ENCODE measurements at places on chromosomes 5 and 9.

- no peak for DNase-seq
Measured at GRCh38 chr9:132995121-132995420, 16.6 kb downstream of the GFI1B start.

DNA sequence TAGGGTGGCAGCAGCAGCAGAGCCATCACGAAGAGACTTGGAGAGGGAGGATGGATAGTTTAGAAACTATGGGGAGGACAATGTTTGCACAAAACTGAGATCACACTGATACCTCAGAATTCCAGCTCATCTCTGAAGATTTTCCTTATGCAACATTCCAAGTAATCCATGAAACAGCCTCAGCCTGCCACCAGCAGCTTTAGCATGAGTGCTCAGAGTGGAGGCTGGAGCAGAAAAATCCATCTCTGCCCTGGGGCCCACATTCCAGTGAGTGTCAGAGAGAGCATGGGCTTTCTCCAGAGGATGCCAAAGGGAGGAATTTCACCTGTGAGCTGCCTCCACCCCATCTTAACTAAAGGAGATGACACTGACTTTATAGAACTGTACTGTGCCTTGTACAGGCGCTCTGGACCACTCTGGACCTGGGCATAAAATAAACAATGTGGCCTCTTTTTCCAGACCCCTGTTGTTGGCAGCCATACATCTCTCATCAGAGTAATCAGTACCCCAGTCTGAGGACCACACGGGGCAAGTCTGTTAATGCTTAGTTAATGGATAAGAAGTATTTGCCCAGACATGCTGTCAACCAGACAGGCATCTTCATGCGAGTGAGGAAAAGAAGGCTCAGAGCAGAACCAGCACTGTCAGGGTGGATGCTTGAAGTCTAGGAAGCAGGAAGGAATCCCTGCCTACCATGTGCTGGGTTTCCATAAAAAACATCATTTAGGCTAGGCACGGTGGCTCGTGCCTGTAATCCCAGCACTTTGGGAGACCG lies 440.9 kb downstream of the ENC1 start:
- no peak for DNase-seq

DNA sequence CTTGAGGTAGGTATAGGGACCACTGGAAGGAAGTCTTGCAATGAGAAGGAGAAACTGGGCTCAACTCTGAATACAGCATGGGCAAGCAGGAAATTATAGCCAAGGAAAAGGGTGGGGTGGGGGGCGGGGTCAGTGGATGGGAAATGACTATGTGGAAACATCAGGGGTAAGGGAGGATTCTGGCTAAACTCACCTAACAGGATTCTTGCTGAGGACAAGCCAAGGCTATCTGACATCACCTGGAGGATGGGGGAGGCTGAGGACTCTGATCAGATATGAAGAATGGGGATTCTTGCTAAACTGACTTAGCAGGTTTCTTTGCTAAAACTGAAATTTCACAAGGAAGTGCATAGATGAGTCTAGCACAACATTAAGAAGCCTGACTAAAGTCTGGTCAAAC lies 40.8 kb downstream of the CTSL start:
- no peak for DNase-seq

- no peak for DNase-seq
Measured at GRCh38 chr5:180801596-180802324, 846 bp downstream of the MGAT1 start.

GRCh38 chr9:110623462-110624025 lies 44.0 kb upstream of the SVEP1 start:
- no peak for DNase-seq

DNA sequence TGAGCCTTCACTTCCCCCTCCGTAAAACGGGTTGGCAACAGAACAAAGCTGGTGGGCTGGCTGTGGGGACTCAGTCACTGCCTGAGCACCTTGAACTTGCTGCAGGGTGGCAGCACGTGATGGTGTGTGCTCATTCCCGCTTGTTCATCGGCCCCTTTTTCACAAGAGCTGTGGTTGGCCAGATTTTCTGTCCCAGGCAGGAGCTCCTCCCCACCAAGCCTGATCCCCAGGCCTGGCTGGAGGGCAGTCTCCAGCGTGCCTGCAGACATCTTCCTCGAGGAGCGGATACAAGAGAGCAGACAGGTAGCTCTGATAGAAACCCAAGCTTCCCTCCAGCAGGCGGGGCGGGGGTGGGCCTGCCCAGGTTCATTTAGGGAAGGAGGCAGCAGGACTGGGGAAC lies 61.9 kb upstream of the ORM1 start:
- no peak for DNase-seq

- DNase-seq = no peak
Measured at GRCh38 chr5:124628721-124629596, 117.5 kb downstream of the ZNF608 start.

DNA sequence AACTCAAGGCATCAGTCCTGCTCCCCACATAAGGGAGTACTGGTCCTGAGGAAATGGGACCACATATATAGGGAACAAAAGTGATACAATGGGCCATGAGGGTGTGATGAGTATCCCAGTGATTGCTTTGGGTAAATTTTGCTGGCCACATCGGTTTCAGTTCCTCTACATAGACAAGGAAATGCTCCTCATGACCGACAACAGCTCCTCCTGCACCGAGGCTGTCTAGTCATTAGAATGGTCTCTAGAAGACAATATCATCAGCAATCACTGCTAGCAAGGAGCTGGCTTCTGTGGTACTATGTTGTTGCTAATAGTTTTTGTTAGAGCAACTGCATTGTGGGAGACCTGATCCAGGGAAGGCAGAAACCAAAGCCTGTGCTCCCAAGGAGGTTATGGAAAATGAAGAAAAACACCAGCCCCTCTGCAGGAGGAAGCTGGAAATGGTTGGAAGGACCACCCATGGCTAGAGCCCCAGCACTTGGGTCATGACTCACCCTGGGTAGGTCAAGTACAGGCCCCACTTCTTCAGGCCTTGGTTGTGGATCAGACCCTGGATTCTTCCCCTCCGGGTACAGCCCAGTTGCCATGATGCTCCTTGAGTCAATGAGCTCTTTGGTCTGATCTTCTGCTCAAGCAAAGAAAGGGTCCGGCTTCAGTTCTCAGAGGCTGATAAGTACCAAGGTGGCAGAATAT lies 3.4 kb upstream of the CTSL start:
- no peak for DNase-seq

DNA sequence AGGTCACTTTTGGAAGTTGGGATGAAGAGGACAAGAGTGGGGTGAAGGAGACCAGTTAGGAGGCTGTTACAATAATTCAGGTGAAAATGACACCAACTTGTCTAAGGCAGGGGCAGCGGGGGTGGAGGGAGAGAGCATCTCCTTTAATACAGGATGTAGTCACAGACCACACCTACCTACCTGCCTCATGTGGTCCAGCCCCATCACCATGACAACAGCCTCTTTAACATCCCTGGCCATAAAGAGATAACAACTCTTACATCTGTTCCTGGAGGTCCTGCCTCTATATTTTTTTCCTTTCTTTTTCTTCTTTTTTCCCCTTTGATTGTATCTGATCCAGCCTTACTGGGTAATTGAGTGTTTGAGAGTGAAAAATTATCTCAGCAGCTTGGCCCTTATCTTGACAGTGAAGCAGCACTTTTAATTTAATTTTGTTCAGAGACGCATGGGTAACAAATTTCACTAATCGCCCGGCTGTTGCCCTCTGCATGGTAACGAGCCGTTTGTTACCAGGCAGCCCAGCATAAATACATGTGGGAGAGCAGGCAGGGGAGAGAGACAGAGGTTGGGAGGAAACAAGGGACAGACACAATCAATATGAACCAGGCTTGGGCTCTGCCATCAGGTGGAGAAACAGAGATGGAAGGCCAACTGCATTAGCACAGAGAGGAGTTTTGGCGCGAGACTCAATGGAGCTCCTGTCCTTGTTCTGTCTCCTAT lies 338.1 kb downstream of the ASTN2 start:
- no peak for DNase-seq

DNA sequence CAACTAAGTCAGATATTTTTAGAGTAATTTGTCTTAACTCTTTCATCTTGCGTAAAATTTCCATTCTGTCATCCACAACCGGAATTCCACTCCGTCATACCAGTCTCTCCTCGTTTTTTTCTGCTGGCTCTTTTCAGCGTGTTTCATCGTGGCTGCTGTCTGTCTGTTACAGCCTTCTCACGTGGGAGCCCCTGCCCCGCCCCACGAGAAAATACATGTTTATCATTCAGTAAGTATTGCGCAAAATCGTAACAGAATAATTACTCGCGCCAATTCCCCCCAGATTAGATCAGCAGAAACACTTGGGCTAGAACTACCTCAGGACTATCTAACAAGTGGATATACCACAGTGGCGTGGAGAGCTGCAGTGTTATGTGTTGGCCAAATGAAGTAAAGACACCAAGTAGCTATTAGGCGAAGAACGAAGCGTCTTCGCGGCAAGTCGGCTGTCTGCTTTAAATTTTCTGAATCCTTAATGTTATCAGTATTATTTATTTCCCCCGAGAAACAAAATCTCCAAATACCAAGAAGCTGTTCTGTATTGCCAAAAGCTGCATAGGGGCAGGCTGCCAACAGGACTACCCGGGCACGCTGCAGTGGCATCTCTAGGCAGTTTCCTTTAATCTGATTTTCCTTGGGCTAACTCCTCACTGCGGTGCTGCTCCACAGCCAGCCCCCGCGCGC lies 566 bp upstream of the FOCAD start:
- peak; percentile 48 for DNase-seq

- DNase-seq = no peak
Measured at GRCh38 chr5:87390576-87391199, 22.0 kb downstream of the CCNH start.

DNA sequence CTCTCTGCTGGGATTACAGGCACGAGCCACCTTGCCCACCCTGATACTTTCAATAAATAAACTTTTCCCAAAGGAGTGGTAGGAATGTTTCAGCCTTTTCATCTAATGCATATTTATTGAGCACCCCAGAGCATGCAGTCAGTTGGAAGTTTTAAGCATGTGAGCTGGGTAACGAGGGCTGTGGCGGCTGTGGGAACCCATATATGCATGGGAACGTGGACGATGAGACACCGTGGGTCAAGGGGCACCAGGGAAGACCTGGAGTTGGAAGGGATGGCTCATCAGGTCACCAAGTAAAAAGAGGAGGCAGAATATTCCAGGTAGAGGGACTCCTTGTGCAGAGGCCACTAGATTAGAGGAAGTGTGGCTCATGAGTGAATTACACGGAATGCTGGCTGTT lies 64.7 kb downstream of the ANKRD33B start:
- no peak for DNase-seq

- no peak for DNase-seq
Measured at GRCh38 chr9:138043061-138043410, 165.5 kb downstream of the CACNA1B start.

DNA sequence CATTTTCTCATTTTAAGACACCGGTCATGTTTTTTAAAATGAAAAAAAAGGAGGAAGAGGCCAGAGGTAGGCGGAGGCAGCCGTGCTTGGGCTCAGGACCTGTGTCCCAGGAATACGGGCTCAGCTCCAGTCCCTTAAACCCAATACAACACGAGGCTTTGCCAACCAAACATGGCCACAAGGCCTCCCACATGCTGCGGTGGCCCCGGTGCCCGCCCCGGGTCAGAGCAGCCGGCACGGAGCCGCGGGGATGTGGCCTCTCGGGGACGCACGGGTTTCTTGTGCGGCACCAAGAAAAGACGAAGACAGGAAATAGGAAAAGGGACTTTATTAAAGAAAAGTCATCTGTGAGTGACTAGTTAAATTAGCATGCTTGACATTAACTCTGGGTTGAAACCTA lies 25.3 kb upstream of the CAMSAP1 start:
- DNase-seq = no peak

DNA sequence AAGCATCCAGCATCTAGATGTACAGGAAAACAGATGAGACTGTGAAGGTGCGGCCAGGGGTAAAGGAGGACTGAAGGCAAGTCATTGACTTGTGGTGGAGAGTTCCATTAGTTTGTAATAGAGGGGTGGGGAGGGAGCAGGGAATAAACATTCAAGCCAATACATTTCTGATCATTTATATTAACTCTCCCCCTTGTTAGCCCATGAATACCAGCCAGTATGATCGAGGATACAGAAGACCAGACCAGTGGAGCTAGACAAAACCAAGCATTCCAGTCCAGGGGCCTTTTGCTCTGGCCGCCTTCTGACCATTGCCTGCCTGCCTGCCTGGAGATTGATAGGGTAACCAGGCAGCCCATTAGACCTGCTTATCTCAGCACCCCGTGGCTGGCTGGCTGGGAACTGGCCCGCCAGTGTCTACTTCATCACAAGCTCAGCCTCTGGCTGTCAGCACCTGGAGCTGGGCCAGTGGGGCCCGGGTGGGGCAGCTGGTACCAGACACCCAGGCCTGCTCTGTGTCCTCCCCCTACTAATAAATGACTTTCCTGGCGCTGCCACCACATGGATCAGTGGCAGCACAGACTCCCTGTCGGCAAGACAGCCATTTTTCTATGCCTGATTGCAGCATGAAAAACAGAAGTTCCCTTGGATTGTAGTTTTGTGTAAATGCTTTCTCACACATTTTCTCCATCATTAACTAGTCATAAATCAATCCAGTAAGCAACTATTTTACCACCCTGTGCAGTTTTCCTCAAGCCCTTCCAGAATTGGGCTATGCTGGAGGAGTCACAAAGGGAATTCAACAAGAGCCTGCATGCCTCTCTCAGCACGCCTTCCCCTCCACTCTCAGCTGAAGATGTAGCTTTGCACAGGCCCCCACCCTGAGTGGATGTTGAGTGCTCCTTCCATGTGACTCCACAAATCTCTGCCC lies 181.3 kb downstream of the SNCAIP start:
- DNase-seq = no peak

GRCh38 chr9:93968451-93969327 lies 13.5 kb upstream of the BARX1 start:
- no peak for DNase-seq

DNA sequence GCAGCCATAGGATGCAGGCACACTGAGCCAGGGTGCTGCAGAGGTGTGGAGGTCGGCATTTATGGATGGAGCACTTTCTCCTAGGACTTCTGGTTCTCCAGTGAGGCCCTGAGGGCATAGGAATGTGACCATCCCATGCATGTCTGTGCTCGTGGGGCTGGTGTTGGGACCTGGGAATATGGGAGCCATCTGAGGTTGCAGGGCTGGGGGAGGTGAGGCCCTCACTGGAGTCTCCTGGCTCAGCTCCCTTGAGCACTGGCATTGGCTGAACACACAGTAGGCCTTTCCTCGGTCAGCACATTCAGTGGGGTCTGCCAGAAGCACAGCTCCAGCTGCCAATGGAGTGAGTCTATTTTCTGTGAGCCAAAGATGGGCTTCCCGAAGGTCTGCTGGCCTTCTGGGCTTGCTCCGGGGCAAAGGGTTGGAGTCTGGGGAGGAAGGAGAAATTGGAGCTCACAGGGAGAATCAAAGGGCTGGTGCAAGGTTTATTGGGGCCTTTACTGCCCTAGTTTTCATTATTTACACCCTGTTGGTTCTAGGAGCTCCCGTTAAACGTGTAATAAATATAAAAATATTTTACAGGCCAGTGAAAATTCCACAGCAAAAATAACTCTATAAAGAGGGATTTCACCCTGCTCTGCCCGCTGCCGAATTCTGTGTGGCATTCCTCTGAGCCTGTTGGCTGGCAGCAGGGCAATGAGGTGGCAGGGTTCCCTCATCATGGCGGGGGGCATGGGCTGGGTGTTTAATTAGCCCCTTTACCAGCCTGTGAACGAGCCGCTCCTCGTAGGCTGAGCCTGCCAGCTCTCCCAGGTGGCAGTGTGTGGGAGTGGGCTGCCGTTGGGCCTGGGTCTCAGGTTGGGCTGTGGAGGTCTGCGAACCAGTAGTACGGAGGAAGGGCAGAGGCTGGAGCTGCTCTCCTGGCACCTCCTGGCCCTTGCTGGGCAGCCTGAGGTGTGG lies 31.6 kb upstream of the PITX1 start:
- DNase-seq = no peak

Data from activated T-cell treated with anti-CD3 and anti-CD28 coated beads, Interleukin-2, amount 50 U/mL, for 48 hours (primary cell).